ENCODE measurements at places on chromosomes 6 and 20.

- DNase-seq, result no peak
Observed at GRCh38 chr6:143952947-143953701, 54.9 kb downstream of the PLAGL1 start.

DNA sequence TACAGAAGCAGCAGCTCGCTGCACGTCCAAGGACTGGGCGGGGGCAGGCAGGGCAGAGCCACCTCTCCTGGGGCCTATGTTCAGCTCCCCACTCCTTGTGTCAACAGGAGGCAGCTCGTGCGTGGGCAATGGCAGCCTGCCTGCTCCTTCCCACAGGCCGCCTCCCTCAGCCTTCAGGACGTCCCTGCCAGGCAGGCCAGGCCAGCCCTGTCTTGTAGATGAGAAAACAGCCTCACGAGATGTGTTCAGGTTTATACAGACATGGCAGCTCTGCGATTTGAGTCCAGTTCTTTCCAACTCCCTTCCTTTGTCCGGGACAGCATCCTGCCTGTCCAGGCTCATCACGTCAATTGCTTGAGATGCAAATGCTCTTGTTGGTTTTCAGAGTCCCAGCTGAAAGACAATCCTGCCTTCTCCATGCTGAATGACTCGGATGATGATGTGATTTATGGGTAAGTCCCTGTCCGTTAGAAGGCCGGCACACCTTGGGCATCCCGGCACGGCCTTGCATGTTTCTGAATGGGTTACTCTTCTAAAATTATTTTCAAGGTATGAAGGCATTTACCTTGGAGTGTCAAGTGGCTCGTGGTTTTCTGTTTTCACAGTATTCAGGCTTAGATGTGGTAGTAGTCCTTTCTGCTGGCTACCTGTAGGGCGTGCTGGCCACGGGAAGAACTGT lies 13.5 kb downstream of the DYNLT1 start:
- DNase-seq, result no peak

GRCh38 chr6:43968110-43968965 lies 158.9 kb downstream of the MRPL14 start:
- DNase-seq, result no peak

DNA sequence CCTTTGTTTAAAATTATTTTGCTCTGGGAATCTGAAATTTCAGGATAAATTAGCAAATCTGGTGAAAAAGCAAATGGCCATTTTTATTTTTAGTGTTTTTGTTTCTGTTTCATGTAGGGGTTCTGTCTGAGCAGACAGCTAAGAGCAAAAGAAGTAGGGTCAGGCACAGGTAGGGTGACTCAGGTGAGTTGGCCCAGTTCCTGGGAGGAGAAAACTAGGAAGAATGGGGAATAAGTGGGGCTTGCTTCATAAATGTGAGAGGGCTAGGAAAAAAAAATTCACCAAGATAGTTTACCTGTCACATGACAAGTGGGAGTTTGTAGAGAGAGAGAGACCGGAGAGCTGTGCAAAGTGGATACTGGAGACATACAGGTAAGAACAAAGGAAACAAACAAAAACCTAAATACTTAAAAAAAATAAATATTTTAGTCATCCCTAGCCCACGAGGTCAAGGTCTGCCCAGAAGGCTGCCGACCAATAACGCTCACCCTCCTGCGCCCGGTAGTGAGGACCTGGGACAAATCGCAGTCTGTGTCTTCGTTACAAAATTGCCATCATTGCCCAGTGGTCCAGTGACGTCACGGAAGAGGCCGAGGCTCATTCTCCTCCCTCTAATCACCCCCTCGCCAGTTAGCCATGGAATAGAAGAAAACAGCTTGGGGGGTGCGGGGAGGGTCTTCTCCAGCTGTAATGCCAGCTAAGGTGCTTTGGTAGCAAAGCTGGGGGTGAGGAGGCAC lies 2.3 kb downstream of the THBD start:
- no peak for DNase-seq

- no peak for DNase-seq
Observed at GRCh38 chr6:130047088-130047995, 29.0 kb downstream of the L3MBTL3 start.

DNA sequence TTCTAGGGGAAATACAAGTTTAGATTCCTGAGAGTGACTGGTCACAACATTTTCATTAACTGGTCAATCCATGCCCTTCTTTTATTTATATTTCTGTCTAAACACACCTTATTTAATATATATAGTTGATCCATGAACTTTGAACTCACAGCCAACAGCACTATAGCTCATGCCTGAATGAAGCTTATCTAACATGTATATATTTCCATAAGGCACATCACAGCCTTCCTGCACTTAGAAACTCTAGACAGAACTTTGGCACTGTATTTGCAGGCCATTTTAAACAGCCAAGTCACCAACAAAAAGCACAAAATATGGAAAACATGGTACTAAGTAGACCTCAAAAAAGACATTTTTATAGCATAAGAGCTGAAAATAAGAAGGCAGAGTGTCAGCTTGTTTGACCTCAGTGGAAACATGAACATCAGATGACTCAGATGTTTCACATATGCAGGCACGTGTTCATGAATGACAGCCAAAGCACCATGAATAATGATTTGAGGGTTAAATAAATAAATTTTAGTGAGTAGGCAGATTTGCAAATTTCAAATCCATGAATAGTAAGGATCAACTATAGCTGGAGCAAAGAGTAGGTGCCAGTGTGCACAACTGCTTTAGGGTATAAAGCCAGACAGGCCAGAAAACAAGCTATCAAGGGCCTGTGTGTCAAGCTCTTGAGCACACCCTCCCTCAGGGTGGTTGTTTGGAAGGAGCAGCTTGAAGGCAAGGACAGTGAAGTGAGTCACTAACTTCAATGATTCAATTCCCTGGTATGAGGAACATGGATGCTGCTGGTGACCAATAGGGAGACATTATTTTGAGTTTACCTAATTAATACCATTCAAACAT lies 88.9 kb upstream of the NT5E start:
- no peak for DNase-seq

GRCh38 chr6:45686841-45687569 lies 309.3 kb upstream of the SUPT3H start:
- no peak for DNase-seq

- DNase-seq, result no peak
Observed at GRCh38 chr6:143374014-143374413, 76.5 kb downstream of the ADAT2 start.

- DNase-seq, result no peak
Observed at GRCh38 chr6:79240509-79240908, 6.0 kb upstream of the HMGN3 start.

GRCh38 chr6:16397623-16398022 lies 159.2 kb downstream of the GMPR start:
- DNase-seq, result no peak

- DNase-seq, result no peak
Observed at GRCh38 chr6:37840940-37841300, 21.4 kb downstream of the ZFAND3 start.

- DNase-seq, result no peak
Observed at GRCh38 chr6:57013521-57013926, 33.0 kb upstream of the KIAA1586 start.

GRCh38 chr20:610130-611046 lies at the start of gene TCF15:
Gene TCF15, minus strand, starts transcription at chr20:610309. Its CDS starts 72 bp downstream, at chr20:610237.
- no peak for DNase-seq

- no peak for DNase-seq
Observed at GRCh38 chr6:27092316-27092692, 155.2 kb upstream of the PRSS16 start.

- DNase-seq, result no peak
Observed at GRCh38 chr20:23415959-23416583, 5.2 kb downstream of the NAPB start.

DNA sequence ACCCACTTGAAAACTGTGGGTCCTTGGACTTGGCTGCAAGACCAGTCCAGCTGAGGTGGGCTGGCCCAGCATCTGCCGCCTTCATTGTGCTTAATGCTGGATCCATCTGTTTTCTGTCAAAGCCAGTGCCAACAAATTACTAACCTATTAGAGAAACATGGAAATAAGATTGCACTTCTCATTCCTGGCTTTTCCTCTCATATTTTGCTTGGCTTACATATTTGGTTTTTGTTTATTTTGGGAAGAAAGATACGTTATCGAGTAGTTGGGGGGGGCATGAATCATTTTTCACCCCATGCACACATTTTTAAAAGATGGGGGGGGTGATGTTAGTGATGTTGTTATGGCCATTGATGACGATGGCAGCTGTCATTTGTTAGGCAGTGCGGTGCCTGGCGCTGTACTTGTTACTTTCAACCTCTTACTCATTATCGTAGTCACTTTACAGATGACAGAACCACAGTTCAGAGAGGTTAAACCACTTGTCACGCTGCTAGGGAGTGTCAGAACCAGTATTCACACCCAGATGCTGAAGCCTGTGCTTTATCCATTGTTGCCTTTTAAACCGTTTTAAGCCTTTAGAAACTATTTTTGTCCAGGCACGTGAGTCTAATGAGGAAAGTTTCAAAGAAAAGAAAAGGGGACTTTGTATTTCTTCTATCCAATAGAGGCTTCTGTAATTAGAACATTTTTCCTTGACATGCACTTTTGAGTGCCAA lies 180.0 kb downstream of the TMEM242 start:
- peak; percentile 52 for DNase-seq

- DNase-seq, result no peak
Observed at GRCh38 chr20:63542031-63542559, 4.9 kb upstream of the PTK6 start.

GRCh38 chr20:47365023-47365764 lies 8.7 kb upstream of the ZMYND8 start:
- no peak for DNase-seq
